Osteoblast (primary cell): ENCODE measurements at places on chromosomes 5 and 9. TPM values are rescaled to one million over a fixed set of nuclear protein-coding genes. Genes with fewer than 3 reads are reported as not detected.
A peak's percentile ranks its signal among the peaks of the same experiment; 100 is the strongest.

TAS2R1 gene
- total RNA-seq, result not detected in 2 replicates

FBXW5 gene
- 143 and 157 TPM in 2 replicates for total RNA-seq

- no peak for DNase-seq
Observed at GRCh38 chr9:17862101-17862500, 283.2 kb downstream of the SH3GL2 start.

LMAN2 gene
- total RNA-seq, result 295 and 356 TPM in 2 replicates

CCDC187 gene
- total RNA-seq, result under 0.01 TPM in 1 of 2 replicates, not detected in the other

PCDHGA4 gene
- total RNA-seq, result 6.8 and 6.9 TPM in 2 replicates

DNA sequence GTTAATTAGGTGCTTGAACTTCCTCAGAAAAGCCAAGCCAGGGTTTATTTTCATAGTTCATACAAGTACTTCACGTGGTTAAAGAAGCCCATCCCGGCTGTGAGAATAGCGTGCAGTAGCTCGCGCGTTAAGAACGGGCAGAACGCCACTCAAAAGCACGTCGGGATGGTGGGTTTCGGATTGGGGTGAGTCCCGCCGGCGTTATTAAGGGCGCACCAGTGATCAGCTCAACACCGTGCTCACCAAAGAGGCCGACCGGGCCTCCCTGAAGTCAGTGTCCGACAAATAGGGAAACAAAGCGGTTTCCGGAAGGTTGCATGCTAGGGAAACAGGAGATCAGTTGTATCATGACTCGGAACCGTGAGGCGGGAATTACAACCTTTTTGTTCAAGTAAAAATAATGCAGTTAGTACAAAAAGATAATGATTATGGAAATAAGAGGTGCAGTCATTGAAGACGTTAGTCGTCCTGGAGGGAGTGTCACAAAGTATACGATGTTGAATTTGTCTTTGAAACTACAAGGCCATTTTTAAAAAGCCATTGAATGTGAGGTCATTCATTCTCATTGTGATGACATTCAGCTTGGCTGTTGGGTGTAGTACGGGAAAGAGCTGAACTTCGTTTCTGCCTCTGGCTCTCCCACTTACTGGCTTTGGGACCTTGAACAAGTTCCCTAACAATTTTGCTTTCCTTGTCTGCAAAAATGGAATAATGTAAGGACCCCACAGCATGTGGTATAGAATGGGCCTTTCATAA is 992 bp downstream of the SETD9 start:
- DNase-seq, result peak; percentile 65

SLC4A9 gene
- total RNA-seq, result not detected in 2 replicates

DNA sequence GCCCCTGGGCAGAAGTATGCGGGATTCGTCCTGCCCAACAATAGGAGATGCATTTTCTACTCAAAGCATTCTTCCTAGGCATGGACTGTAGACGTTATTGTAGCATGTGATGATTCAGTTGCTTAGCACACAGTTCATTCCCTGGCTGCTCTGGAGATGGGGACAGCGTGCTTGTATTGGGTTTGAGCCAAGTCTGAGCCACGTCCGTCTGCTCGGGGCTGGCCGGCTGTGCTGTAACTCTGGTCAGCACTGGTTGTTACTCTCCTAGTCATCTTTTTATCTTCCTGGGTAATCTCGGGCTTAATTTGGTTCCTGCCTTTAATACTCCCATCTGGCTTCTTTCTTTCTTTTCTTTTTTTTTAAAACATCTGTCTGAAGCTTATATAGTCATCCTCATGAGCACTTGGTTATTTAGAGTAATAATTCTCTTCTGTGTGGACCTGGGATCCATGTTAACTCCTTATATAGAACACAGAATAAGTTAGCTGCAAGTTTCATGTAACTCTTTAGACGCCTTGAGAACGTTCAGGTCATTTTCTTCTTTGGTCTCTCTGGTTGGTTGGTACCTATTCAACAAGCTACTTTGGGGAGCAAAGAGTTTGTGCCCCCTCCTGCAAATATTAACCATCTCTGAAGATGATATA is 118.8 kb upstream of the RPS23 start:
- DNase-seq, result peak; percentile 90

TNIP1 gene
- total RNA-seq, result 66.3 and 85.8 TPM in 2 replicates

DNA sequence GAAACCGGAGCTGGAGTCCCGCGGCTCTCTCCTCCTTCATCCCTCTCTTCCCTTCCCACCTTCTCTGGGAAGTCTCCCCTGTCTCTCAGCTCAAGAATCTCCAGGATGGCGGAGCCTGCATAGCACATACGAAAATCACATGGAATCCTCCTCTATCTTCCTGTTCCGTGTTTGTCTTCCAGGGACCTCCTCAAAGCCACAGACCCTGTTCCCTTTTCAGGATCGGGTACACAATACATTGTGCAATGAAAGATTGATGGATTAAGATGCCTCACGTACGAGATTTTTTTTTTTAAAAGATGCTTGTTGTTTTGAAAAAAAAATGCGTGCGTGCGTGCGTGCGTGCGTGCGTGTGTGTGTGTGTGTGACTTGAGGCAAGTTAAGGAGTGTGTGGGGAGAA is 46.6 kb upstream of the OLFM1 start:
- peak; percentile 55 for DNase-seq

- DNase-seq, result no peak
Observed at GRCh38 chr5:30331534-30331933, 862.0 kb upstream of the CDH6 start.

ARHGEF37 gene
- 0.72 and 0.88 TPM in 2 replicates for total RNA-seq

- DNase-seq, result no peak
Observed at GRCh38 chr5:91361055-91361701, 21.9 kb downstream of the ARRDC3 start.

BARHL1 gene
- not detected in 2 replicates for total RNA-seq

DNA sequence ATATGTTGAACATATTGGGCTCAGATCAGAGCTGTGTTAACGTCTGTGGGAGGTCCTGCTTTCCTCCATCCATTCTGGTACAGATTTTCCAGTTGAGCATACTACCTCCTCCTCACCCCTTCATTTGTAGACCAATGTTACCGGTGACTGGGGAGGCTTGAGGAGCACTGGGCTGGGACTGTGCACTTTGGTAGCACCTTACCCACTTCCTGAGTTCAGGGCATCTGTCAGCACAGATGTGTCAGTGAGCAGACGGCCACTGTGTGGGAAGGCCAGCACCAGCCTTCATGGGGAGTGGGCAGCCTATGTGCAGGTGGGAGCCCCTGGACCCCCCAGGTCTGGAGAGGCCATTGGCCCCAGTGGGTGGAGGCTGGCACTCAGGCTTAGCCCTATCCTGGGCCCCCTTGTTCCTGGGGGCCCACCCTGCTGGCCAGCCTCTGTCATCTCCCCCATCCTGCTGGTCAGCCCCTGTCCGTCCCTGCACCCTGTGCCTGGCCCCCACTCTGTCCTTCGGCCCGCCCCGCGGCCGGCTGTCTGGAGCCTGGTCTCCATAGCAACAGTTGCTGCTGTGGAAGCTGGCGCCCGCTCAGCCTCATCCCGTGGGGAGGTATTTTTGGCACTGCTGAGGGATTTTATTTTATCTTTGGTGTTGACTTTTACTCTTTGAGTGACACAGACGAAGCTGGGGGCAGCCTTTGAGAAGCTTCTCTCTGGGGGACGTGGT is 21.3 kb downstream of the WNK2 start:
- DNase-seq, result peak; percentile 97

DNA sequence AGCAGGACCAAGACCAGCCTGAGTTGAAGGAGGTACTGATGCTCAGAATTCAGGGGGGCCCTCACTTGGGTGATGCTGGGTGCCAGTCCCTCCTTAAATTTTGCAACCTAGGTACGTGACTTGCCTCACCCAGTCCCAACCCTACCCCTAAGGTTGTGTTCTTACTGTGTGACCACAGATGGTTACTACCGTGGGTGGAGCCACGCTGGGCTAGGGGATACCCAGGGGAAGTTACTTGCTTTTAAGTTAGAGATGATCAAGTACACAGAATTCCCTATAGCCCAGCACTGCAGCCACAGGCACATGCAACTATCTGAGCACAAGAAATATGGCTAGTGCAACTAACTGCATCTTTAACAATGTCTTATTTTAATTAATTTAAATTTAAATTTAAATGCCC is 32.9 kb downstream of the NXNL2 start:
- DNase-seq, result no peak

- peak; percentile 92 for DNase-seq
Observed at GRCh38 chr5:141513627-141514329, 24.9 kb downstream of the PCDHGC5 start.

- peak; percentile 30 for DNase-seq
Observed at GRCh38 chr5:42718591-42718990, 38.0 kb upstream of the CCDC152 start.

DNA sequence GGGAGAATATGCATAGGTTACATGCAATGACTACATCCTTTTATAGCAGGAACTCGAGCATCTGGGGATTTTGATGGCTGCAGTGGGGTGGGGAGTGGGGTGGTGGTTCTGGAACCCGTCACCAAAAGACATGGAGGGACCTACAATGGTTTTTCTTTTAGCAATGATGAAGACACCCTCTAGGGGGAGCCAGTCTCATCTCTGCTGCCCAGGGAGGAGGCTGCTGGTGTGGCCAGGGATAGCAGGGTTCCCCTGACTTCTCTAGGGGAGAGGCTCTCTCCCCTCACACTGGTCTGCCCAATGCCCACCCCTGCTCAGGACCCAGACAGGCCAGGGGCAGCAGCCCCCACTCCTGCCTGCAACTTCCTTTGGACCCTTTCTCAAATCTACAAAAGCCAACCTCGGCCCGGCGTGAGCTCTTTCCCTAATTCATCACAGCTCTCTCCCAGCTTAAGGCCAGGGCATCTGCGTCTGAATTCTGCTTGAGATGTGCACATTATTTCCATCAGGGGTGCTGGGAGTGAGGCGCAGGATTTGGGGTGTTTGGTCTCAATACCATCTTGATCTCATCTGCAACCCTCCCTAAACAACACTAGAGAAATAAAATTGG is 73.6 kb upstream of the RETREG1 start:
- peak; percentile 90 for DNase-seq

DNA sequence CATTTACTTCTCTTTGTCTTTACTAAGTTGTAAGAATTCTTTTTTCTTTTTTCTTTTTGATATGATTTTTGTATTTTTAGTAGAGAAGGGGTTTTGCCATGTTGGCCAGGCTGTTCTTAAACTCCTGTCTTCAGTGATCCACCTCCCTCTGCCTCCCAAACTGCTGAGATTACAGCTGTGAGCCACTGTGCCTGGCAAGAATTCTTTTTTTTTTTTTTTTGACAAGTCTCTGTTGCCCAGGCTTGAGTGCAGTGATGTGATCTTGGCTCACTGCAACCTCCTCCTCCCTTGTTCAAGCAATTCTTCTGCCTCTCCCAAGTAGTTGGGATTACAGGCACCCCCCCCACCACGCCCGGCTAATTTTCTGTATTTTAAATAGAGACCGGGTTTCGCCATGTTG is 9.9 kb downstream of the NPM1 start:
- no peak for DNase-seq
